ENCODE measurements at places on chromosomes 3 and 15. TPM values are rescaled to one million over a fixed set of nuclear protein-coding genes. Genes with fewer than 3 reads are reported as not detected.

- H3K4me1 ChIP-seq: peaks cover 46% of the 10 kb centered on the region
- no peaks in the 10 kb centered on the region for H3K27me3 ChIP-seq
- H3K4me3 ChIP-seq: peak within 1 kb of the TSS; percentile 82
- no peaks in the 10 kb centered on the region for H3K36me3 ChIP-seq
Measured at GRCh38 chr15:80152896-80153876, at the start of gene FAH. Gene FAH, plus strand, starts transcription at chr15:80152999. Its CDS starts 56 bp downstream, at chr15:80153055.

DNA sequence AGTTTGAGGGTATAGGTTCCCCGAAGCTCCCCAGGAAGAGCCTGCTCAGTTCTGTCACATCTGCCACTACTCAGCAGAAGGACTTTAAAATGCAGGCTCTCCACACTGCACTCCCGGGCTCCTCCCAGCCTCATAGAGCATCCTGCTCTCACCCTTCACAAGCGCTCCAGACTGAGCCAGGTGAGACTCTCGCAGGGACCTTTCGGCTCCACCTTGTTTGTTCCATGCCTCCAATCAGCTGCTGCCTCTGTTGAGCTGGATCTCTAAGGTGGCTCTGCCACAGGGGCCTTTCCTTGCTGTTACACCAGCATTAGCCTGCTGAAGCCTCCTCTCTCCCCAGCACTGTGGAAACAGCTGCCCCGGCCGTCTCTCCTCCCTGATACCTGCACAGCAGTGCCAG, 56.1 kb downstream of the SLCO3A1 start:
- no peaks in the 10 kb centered on the region for H3K27me3 ChIP-seq
- no peak for DNase-seq
- H3K36me3 ChIP-seq: peaks cover 20% of the 10 kb centered on the region

DNA sequence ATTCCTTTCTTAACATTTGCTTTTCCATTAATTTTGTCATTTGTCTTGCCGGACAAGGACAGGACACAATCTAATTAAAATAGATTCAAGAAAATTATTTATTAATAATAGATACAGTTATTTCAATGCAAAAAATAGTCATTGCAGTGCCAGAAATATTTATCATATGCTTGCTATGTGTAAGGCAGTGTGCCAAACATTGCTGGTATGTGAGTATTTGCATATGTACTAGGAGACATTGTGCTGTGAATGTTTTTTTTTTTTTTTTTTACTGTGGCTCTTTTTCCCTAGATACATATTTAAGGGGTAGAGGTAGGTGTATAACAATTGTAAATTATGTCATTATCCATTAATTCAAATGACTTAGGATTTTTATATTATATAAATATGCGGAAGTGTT, 23.3 kb downstream of the SPRED1 start:
- no peak overlapping the region for H3K27ac ChIP-seq
- H3K4me3 ChIP-seq: no peak overlapping the region
- no peak for DNase-seq
- H3K4me1 ChIP-seq: no peaks in the 10 kb centered on the region

- H3K36me3 ChIP-seq: no peaks in the 10 kb centered on the region
- H3K27ac ChIP-seq: no peak overlapping the region
- no peaks in the 10 kb centered on the region for H3K4me1 ChIP-seq
Measured at GRCh38 chr3:143252931-143253330, 133.4 kb downstream of the CHST2 start.

GRCh38 chr3:12187448-12188327, 29.0 kb upstream of the TIMP4 start:
- peak; percentile 90 for DNase-seq
- H3K4me1 ChIP-seq: peaks cover 69% of the 10 kb centered on the region
- H3K4me3 ChIP-seq: peak overlapping the region; percentile 5
- H3K27me3 ChIP-seq: no peaks in the 10 kb centered on the region
- H3K27ac ChIP-seq: peak overlapping the region; percentile 97
- no peaks in the 10 kb centered on the region for H3K36me3 ChIP-seq

DNA sequence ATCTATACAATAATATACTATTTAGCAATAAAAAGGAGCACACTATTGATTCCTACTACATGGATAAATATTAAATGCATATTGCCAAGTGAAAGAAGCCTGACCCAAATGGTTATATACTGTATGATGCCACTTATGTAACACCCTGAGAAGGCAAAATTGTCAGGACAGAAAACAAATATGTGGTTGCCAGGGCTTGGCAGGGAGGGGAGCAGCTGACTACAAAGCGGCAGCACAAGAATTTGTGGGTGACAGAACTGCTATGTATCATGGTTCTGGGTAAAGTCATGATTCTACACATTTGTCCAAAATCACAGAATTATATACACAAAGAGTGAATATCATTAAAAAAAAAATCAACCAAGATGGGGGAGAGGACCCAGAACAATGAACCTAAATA, 22.5 kb downstream of the TBC1D2B start:
- H3K36me3 ChIP-seq: peaks cover 25% of the 10 kb centered on the region
- H3K4me3 ChIP-seq: no peak overlapping the region
- H3K27ac ChIP-seq: peak overlapping the region; percentile 77
- H3K4me1 ChIP-seq: peaks cover 68% of the 10 kb centered on the region
- no peak for DNase-seq
- no peaks in the 10 kb centered on the region for H3K27me3 ChIP-seq

DNA sequence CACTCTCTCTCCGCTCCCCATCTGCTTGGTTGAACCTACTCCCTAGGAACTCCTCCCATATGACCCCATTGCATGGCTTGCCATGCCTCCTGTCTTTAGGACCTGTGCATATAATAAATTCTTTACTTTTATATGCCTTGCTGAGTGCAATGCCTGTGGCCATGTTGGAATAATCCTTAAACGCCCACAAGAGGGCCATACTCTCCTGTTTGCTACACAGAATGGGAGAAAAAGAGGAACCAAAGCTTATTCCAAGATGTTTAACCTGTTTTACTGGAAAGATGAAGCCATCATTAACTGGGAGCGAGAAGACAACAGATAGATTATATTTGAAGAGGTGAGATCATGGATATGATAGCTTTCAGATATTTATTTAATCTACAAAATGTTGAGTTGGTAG, 1097.8 kb downstream of the NAALADL2 start:
- H3K4me1 ChIP-seq: no peaks in the 10 kb centered on the region
- no peak for DNase-seq
- no peak overlapping the region for H3K4me3 ChIP-seq
- H3K27me3 ChIP-seq: no peaks in the 10 kb centered on the region
- H3K36me3 ChIP-seq: no peaks in the 10 kb centered on the region

- peaks cover 12% of the 10 kb centered on the region for H3K36me3 ChIP-seq
- DNase-seq: peak; percentile 68
- peak overlapping the region; percentile 32 for H3K4me3 ChIP-seq
- H3K27ac ChIP-seq: peak overlapping the region; percentile 58
- H3K4me1 ChIP-seq: peaks cover 36% of the 10 kb centered on the region
- no peaks in the 10 kb centered on the region for H3K27me3 ChIP-seq
Measured at GRCh38 chr3:45654397-45654944, 34.7 kb upstream of the SACM1L start.

GRCh38 chr15:35956056-35956455, 410.1 kb upstream of the DPH6 start:
- H3K4me1 ChIP-seq: no peaks in the 10 kb centered on the region
- no peaks in the 10 kb centered on the region for H3K27me3 ChIP-seq
- DNase-seq: no peak
- H3K27ac ChIP-seq: no peak overlapping the region
- no peak overlapping the region for H3K4me3 ChIP-seq

DNA sequence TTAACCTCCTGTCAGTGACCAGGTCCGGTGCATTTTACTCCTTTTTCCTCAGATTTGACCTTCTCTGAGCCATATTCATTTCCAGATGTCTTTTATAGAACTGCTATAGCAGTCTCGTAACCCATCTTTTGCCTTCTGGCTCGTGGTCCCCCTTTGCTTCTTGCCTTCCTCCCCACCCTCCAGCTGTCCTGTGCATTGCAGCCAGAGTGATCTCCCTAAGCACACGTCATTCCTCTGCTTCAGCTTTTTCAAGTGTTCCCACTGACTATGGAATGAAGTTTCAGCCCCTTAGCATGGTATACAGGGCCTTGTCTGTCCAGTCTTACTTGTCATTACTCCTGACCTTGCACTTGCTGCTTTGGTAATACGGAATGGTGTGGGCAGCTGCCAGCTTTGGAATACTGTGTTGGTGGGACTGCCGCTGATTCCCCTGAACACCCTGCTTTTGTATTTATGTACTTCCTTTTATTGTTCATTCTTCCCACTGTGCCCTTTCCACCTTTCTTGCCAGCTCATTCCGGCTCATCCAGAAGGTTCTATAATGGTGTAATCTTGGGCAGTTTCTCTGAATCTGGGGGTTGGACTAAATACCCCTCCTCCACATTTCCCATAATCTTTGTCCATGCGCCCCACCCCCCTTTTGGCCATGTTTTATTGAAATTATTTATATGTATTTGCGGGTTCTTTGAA, 38.9 kb downstream of the SLC25A26 start:
- no peak overlapping the region for H3K27ac ChIP-seq
- H3K4me3 ChIP-seq: no peak overlapping the region
- H3K4me1 ChIP-seq: peaks cover 3% of the 10 kb centered on the region
- H3K27me3 ChIP-seq: no peaks in the 10 kb centered on the region
- DNase-seq: no peak

GRCh38 chr3:72018343-72018984, 233.5 kb upstream of the PROK2 start:
- no peaks in the 10 kb centered on the region for H3K36me3 ChIP-seq
- peak; percentile 66 for DNase-seq
- H3K4me1 ChIP-seq: peaks cover 11% of the 10 kb centered on the region
- no peak overlapping the region for H3K4me3 ChIP-seq
- H3K27ac ChIP-seq: no peak overlapping the region
- H3K27me3 ChIP-seq: peaks cover 2% of the 10 kb centered on the region

DNA sequence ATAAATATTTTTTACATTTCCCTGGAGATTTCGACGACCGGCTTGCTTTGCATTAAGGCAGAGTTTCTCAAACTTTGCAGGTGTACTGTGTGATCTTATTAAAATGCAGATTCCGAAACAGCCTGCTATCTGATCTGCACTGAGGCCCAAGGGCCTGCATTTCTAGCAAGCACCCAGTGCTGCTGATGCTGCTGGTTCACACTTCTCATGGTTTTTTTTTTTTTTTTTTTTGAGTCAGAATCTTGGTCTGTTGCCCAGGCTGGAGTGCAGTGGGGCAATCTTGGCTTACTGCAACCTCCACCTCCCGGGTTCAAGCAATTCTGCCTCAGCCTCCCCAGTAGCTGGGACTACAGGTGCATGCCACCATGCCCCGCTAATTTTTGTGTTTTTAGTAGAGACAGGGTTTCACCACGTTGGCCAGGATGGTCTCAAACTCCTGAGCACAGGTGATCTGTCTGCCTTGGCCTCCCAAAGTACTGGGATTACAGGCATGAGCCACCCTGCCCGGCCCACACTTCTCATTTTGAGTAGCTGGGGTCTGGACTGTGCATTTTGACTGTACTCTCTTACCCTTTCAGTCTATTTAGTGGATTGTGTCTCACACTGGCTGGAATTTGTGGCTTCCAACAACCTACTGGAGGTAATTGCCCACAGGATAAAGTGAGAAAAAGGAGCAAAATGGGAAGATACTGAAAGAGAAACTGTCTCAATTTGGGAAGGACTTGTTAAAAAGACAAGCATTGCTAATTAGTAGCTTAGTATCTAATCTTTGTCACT, 94.1 kb downstream of the ITPR1 start:
- peaks cover 69% of the 10 kb centered on the region for H3K4me1 ChIP-seq
- H3K27me3 ChIP-seq: no peaks in the 10 kb centered on the region
- no peak overlapping the region for H3K27ac ChIP-seq
- no peaks in the 10 kb centered on the region for H3K36me3 ChIP-seq

DNA sequence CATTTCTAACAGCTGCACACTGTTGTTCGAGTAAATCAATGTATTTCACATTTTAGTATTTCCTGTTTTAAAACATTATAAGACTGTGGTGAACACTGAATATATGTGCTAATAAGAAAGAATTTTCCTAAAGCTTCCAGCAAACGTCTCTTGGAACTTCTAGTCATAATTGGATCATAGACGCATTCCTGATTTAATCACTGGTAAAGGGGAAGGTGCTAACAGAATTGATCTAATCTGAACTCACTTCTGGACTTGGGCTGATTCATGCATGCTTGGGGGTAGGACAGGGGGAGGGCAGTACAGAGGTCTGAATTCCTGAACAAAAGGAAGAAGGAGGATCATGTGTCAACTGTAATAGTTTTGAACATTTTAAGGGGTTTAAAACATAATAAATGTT, 7.3 kb upstream of the LEKR1 start:
- no peaks in the 10 kb centered on the region for H3K36me3 ChIP-seq
- peaks cover 20% of the 10 kb centered on the region for H3K4me1 ChIP-seq
- peak; percentile 39 for DNase-seq
- no peaks in the 10 kb centered on the region for H3K27me3 ChIP-seq

- H3K4me1 ChIP-seq: peaks cover 29% of the 10 kb centered on the region
- no peak for DNase-seq
- no peak overlapping the region for H3K4me3 ChIP-seq
- H3K27me3 ChIP-seq: no peaks in the 10 kb centered on the region
- no peak overlapping the region for H3K27ac ChIP-seq
Measured at GRCh38 chr15:89170364-89170763, 51.0 kb downstream of the RLBP1 start.

DNA sequence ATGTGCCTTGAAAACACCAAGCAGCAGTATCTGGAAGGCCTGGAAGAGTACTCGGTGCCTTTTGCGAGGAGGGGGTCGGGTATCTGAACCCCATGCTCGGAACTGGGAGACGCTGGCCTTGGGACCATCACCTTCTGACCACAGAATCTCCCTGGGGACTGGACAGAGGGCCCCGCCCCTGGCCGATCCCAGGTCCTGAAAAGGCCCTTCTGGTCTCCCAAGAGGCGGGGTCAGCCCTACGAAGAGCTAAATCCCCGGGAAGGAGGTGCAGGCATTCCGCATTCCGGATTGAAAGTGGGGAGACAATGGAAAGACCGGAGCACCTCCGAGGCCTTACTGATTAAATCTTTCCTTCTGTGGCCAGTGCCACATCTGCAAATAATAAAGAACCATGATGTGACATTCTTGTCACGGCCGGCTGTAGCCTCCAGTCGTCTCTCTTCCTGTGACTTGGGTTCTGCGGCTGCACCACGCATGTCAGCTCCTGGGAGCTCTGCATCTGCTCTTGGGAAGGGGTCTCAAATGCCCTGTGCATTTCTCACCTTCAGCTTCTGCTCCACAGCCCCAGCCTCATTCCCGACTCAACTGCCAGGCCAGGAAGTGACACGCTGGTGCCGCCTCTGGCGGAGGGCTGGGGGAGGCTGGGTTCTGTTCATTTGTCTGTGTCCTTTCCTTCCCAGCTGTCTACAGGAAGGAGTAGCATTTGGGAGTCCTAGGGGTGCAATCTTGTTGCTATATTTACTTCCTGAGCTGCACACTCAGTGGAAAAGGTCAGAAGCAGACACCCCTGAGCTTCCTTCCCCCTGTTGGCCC, 173.5 kb downstream of the KLF13 start:
- H3K27ac ChIP-seq: no peak overlapping the region
- no peaks in the 10 kb centered on the region for H3K36me3 ChIP-seq
- H3K27me3 ChIP-seq: no peaks in the 10 kb centered on the region
- no peak for DNase-seq

The CCR2 gene
- polyA plus RNA-seq: 145 TPM

The PLSCR4 gene
- 0.24 TPM for polyA plus RNA-seq

The BRK1 gene
- 295 TPM for polyA plus RNA-seq

The CHRM5 gene
- not detected for polyA plus RNA-seq

The EPHB1 gene
- polyA plus RNA-seq: 0.06 TPM

The XIRP1 gene
- not detected for polyA plus RNA-seq

The RBP2 gene
- not detected for polyA plus RNA-seq

The CCDC54 gene
- not detected for polyA plus RNA-seq

The LMAN1L gene
- polyA plus RNA-seq: not detected
